NCI-H1436 (cell line): ENCODE measurements at places on chromosomes 6 and 20.
A peak's percentile ranks its signal among the peaks of the same experiment; 100 is the strongest.

- DNase-seq = no peak
Measured at GRCh38 chr6:166611631-166612030, 15.4 kb downstream of the RPS6KA2 start.

- DNase-seq = no peak
Measured at GRCh38 chr6:11298651-11299420, 66.4 kb upstream of the NEDD9 start.

DNA sequence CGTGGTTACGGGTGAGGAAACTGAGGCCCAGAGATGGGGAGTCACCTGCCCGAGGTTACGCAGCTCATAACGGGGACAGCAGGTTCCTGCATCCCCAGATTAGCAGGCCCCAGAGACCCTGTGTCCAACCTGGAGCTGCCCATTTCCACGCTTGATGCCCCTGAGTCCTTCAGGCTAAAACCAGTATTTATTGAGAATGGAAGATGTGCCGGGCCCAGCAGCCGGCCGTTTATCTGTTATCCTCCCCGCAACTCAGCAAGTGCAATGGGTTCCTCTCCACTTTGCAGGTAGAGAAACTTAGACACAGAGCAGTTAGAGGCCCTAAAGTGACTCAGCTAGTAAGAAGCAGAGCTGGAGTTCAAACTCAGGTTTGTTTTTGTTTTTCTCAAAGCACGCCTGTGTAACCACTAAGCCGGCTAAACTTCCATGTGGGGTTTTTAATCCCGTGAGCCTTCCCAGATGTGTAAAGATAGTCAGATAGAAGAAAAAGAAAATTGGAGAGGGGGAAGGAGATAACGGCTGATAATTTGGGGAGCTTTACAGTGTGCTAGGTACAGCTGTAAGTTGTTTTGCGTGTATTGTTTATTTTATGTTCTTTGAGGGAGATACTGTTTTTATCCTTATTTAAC is 775 bp downstream of the PFDN4 start:
- DNase-seq = no peak

DNA sequence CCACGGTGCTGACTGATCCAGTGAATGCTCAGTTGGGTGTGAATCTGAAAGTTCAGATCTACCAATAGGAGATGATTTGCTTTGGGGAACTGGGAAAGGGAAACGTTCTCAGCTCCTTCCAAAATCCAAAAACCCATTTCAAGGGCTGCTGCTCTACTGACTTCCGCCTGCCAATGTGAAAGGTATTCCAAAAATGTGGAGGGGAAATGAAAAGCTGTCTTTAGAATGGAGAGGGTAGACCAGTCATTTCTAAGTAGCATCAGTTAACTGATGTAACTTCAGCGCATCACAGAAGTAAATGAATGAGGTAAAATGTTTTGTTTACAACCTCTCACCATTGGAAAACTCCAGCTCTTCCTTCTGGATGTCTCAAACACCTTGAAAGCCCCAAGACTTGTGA is 19.6 kb upstream of the EYA2 start:
- no peak for DNase-seq

GRCh38 chr20:17556837-17557674 is 12.8 kb upstream of the DSTN start:
- DNase-seq = no peak

- no peak for DNase-seq
Measured at GRCh38 chr6:135280375-135281136, 99.4 kb downstream of the MYB start.

DNA sequence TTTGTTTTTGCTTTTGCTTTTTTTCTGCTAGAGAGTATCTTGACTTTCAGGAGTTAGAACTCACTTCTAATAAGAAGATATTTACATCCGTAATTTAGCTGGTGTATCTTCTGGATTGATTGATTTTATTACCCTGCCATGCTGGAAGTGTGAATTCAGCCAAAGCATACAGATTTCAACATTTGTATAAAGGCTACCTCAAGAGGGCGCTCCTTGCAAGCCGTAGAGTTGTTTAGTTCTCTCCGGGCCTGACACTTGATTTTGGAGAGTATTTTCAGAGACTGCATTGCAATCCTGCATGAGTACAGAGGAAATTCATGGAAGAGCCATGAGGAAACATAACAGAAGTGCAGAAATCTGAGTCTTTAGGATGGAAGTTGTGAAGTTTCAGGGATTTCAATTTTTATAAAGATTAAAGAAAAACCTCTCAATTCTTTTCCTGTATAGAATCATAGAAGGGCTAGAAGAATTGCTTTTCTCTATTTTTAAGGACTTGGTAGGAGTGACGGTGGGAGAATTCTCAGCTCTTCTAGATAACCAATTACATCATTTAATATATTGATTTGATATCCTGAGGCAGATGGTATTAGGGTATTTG is 66.7 kb upstream of the TIAM2 start:
- DNase-seq = peak; percentile 59

- DNase-seq = no peak
Measured at GRCh38 chr6:89239338-89239737, 22.2 kb upstream of the GABRR1 start.

DNA sequence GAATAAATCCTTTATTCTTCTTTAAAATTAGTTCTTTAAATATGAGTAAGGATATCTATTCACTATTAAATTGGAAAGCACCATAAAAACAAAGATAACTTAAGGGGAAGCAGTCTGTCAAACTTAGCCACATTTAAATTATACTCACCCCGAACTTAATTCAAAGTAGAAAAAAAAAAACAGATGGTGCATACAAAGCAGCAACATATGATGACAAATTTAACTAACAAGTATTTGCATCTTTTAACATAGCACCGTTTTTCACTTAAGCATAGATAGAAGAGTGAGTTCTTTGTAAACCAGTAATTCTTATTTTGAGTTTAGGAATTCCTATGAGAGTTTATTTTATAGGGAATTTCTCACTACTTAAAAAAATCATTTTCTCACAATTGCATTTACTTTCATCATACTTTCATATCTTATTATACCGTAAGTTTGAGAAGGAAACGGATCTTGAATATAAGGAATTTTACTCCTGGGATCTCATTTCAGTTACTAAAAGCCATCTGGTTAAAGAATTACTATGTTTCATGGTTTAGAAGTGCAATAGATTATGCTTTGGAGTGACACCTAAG is 828.2 kb upstream of the MAP3K7 start:
- DNase-seq = no peak

- DNase-seq = no peak
Measured at GRCh38 chr6:30685157-30686008, 1.1 kb downstream of the PPP1R18 start.

DNA sequence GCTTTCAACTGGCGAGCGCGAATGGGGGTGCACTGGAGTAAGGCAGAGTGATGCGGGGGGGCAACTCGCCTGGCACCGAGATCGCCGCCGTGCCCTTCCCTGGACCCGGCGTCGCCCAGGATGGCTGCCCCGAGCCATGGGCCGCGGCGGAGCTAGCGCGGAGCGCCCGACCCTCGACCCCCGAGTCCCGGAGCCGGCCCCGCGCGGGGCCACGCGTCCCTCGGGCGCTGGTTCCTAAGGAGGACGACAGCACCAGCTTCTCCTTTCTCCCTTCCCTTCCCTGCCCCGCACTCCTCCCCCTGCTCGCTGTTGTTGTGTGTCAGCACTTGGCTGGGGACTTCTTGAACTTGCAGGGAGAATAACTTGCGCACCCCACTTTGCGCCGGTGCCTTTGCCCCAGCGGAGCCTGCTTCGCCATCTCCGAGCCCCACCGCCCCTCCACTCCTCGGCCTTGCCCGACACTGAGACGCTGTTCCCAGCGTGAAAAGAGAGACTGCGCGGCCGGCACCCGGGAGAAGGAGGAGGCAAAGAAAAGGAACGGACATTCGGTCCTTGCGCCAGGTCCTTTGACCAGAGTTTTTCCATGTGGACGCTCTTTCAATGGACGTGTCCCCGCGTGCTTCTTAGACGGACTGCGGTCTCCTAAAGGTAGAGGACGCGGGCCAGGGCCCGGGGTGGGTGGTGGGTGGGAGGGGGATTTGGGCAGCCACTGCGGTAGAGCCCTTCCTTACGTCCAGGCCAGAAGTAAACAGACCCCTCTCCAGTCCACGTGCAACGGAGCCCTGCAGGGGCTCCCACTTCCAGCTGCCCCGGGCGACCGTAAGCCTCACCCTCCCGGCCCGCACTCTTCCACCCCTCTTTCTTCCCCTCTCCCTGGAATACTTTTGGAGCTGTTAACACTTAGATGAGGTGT is 998 bp downstream of the BMP2 start:
- DNase-seq = no peak

DNA sequence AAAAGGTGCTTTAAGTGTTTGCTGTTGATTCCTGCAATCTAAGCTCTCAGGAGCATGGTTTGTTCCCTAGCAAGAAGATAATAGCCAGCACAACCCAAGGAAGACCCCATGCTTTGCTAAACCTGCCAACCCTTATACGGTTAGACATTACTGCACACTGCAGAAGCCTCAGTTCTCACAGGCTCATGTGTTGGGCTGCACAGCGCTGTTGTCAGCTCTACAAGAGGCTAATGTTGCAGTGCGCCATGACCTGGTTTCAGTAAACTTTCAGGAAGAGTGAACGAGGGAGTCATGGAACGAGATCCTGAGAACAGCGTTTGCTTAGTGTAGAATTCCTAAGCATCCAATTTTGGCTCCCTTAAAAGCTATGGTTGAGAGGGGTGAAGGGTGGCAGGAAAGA is 218.5 kb downstream of the ARHGAP18 start:
- no peak for DNase-seq

GRCh38 chr20:41668057-41668749 is 50.0 kb upstream of the CHD6 start:
- DNase-seq = no peak

DNA sequence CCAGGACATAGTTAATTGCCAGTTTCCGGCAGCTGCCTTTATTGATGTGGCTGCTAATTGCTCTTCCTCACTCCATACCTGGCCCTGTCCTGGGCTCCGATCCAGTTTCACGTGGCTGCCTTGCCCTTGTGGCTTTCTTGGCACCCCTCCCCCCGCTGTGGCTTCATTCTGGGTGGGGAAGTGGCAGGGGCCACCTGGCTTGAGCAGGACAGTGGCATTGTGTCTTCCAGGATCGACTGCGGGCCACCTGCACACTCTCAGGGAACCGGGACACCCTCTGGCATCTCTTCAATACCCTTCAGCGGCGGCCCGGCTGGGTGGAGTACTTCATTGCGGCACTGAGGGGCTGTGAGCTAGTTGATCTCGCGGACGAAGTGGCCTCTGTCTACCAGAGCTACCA is 10.8 kb downstream of the MAVS start:
- peak; percentile 21 for DNase-seq

- no peak for DNase-seq
Measured at GRCh38 chr6:16204653-16205376, 33.6 kb upstream of the GMPR start.

DNA sequence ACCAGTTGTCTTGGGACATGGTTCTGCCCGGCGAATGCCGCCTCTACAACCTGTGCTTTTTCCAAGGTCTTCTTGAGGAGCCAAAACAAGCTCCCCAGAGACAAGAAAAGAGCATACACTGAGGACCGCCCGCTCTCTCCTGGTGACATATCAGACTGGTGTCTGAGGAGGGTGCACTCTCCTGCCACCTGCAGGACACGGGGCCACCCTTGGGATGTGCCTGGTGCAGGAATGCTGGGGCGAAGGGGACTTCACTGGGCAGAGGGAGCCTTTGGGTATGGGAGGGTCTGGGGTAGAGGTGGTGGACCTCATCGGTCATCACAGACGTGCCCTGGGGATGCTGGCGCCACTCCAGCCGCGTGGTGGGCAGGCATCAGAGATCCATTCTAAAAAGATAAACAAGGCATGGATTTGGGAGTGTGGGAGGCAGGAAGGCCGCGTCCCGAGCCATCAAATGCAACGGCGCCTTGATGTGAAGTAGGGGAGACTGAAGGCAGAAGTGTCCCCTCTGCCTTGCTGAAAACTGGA is 163.3 kb downstream of the CD83 start:
- DNase-seq = no peak

DNA sequence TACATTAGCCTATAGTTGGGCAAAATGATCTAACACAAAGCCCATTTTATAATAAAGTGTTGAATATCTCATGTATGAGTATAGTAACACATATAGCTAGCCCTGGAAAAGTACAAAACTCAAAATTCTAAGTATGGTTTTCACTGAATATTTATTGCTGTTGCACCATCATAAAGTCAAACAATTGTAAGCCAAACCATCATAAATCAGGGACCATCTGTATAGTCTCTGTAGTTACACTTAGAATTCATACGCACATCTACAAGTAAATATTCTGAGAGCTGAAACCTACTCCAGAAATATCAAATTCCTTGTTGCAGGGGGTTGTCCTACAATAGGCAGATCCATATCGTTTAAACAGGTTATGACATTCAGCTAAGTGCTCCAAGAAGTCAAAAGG is 817.3 kb downstream of the BCKDHB start:
- no peak for DNase-seq

- DNase-seq = no peak
Measured at GRCh38 chr20:38723017-38723847, 1.1 kb upstream of the SLC32A1 start.

DNA sequence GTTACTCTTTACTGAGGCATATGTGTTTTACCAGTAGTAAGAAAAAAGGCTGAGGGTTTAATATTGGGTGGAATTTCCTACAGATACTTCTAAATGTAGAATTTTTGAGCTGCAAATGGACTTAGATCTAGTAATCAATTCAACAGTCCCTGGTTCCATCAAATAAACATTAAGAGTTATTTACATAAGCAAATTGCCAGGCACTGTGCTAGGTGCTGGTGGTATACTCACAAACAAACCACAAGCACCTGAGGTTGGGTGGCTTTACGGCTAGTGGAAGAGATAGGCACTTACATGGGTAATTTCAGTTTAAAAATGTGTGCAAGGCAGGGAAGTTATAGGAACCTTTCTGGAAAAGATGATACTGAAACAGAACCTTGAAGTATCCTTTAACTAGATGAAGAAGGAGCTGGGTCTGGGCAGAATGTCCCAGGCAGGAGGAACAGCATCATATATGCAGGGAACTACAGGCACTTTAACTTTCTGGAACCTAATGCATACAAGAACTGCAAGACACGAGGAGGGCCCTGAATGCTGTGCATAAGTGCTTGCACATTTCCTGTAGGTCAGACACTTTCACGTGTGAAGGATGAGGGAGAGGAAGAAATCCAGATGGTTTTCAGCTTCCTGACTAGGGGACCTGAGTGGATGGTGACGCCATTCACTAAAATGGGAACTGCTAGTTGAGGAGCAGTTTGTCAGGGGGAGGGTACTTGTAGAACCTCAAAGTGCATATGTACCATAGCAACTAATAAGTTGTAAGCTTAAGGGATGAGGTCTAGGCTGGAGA is 4.5 kb downstream of the CCN6 start:
- no peak for DNase-seq

DNA sequence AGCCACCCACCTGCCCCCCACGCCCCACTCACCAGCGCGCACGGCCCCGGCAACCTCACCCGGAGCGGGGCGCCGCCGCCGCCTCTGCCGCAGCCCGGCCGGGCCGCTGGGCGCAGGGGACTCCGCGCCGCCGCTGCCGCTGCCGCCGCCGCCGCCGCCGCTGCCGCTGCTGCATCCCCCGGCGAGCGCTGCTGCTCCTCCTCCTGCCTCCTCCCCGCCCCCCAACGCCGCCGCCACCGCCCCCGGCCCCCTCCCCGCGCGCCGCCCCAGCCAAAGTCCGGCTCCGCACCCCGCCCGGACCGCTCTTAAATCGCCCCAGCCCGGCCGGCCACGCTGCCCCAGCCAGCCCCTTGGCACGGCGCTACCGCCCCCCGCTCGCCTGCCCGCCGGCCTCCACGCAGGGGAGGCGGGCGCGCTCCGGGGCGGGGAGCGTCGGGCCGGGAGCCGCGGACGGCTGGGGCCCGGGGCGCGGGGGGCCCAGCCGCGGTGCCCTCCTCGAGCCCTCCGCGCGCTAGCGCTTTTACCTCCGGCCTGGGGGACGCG is at the start of gene SULF2:
Gene SULF2, minus strand, starts transcription at position 171 of the 543 bp plus-strand sequence. CDS start 28,118 bp downstream, outside the sequence.
- no peak for DNase-seq
